ENCODE measurements at places on chromosomes 12 and 14.

- DNase-seq = no peak
Observed at GRCh38 chr12:113935459-113935858, 30.7 kb downstream of the RBM19 start.

- no peak for DNase-seq
Observed at GRCh38 chr12:56014205-56014604, 6.6 kb upstream of the IKZF4 start.

DNA sequence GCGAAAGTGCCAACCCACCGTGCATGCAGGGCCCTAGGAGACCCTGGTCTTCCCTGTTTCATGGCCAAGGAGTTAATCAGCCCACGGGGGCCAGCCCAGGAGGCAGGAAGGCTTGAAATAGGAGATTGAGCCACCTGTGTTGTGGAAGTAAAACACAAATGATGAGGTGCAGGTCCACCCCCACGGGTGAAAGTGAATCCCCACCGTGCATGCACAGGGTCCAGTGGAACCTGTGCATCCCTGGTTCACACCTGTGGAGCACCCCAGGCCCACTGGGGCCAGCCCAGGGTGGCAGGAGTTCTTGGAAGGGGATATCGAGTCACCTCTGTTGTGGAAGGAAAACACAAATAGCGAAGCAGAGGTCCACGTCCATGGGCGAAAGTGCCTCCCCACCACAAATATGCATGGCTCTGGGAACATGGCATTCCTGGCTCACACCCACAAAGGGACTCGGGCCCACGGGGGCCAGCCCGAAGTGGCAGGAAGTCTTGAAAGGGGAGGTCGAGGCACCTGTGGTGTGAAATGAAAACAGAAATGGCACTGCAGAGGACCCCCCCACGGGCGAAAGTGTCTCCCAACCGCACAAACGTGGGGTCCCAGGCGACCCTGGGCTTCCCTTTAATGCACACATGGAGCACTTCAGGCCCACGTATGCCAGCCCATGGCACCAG lies 381.5 kb downstream of the ALG10 start:
- DNase-seq = no peak

GRCh38 chr14:36514278-36515104 lies 5.5 kb downstream of the NKX2-1 start:
- DNase-seq = no peak

DNA sequence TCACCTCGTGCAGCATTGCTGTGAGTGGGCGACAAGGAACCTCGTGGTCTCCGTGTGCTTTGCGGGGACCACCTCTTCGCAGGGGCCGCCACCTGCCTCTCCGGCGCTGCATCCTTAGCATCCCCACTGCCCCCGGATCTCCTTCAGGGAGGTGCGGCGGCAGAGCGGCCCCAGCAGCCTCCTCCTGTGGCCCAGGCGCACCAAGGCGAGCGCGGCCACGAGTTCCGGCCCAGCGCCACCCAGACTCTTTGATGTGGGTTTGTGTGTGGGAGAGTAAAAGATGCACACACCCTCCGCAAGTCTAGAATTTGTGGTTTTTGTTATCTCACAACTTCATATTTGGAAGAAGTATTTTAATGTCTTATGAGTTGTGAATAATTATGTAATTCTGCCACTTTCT lies 118.8 kb upstream of the DIO3 start:
- peak; percentile 30 for DNase-seq

GRCh38 chr12:102425109-102426039 lies 55.0 kb downstream of the IGF1 start:
- DNase-seq = no peak

- no peak for DNase-seq
Observed at GRCh38 chr12:121800694-121801594, 2.9 kb upstream of the SETD1B start.
